CD4-positive, alpha-beta T cell treated with Interleukin-2 at 100 ng/mL for 4 hours (primary cell): ENCODE measurements at places on chromosomes 2 and 18.

DNA sequence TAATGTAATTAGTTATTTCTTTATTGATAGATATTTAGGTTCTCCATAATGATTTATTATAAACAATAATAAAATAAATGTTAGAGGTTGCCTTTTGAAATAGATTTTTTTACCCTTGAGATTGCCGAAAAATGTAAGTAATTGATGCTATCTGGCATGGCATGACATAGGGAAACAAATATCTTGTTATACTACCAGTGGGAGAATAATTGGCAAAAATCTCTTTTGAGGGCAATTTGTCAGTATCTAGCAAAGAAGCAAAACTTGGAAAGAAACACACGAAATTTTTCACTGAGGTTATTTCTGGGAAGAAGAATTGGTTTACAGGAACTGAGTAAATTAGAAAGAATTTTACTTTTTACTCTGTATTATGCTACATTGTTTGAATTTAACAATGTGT is 547.2 kb upstream of the SETBP1 start:
- no peak for DNase-seq

GRCh38 chr2:15527074-15527739 is 33.9 kb downstream of the NBAS start:
- no peak for DNase-seq

DNA sequence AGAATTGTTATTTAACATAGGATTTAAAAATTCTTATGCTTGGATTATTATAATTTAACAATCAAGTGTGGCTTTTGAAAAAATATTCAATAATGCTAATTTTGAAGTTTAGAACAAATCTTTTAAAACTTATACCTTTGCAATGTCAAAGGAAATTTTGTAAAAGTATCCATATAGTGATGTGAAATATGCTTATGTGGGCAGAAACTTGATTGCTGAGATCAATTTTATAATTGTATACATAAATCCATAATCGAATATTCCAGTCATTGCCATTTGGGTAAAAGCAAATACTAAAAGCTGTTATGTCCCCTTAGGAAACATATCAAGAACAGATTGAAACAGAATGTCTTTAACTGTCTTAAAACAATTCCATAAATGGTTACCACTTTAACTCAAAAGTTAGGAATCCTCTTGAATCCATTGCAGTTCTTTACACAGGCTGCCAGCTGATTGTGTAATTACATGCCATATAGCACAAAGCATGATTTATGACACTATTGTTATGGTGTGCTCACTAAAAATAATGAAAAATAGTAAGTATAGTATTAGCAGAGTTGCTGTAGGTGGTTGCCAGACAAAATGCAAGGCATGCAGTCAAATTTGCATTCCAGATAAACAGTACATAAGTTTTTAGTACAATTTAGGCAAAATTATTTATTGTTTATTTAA is 24.2 kb downstream of the PLCL1 start:
- DNase-seq: no peak

DNA sequence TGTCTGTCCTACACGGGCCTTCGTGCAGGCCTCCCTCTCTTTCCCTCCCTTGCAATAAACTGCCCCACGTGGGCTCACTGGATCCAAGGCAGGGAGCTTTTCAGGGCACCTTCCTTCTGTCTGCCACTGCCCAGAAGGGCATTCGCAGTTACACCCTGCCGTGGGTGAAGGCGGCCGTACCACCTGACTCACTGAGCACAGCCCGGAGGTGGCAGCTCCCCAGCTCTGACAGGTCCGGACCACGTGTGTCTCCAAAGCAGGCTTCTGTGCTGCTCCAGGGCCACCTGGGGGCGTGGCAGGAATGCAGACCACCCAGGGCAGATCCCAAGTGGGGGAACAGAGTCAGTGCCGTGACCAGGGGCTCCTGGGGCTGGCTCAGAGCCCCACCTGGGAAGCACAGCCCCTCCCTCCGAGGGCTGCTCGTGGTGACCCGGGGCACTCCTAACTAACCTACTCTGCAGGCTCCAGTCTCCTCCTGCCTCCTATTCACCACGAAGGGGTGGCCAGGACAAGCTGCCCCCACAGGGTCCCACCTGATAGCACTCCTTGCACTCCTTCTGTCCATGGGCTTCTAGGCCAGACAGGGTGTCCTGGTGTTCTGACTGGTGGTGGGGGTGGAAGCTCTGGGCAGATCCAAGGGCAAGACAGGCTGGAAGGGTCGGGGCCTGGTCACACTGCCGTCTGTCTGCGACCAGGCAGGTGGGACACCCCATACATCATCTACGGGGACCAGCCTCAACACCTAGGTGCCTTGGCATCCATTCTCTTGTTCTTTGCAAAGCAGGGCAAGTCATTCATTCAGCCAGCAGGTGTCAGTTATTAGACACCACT is 9.7 kb downstream of the SNED1 start:
- no peak for DNase-seq

DNA sequence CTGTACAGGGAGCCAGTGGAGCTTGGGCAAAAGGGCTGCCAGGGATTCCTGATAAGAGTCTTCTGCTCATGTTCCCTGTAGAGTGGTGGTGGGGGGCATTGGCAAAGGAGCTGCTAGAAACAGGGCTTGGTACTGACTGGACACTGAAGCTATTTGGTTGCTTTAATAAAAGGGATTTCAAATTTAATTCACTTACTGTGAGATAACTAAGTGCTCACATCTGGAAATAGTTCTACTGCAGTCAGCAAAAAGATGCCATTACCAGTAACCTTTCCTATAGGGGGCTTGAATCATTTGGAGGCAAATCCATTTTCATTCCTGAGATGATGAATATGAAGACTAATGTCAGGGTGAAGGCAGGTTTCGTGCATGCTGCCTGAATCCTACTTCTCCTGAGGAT is 94.3 kb upstream of the DOCK10 start:
- no peak for DNase-seq

DNA sequence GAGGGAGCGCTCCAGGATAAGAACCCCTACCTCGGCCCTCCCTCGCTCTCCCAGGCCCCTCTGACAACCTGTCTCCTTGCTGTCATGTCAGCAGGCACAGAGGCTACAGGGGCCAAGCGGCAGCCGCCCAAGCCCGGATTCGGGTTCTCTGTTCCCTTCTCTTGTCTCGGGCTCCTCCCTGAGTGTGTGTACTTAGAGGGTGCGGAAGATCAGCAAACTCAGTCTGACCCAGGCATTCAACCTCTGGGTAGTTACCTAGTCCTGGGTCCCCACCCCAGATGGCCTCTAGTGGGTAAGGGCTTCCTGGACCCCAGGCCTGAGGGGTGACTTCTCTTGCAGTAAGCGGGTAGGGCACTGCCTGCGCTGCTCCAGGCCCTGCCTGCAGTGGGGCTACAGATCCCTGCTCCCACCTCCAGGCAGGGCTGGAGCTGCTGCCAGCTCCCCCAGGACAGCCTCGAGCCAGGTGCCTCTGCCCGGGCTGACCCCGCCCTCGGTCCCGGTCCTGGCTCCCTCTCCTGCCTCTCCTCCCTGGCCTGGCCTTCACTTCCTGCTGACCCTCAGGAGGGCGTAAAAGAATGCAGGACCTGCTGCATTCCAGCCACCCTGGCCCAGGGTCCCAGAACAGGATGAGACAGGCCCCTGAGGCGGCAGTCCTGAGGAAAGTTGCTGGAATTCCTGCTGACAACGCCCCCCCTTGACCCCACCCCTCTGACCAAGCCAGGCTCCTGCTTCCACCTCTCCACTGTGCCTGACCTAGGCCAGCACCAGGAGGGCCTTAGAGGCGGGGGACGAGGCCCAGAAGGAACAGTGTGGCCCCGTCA is 22.0 kb downstream of the GPC1 start:
- no peak for DNase-seq

DNA sequence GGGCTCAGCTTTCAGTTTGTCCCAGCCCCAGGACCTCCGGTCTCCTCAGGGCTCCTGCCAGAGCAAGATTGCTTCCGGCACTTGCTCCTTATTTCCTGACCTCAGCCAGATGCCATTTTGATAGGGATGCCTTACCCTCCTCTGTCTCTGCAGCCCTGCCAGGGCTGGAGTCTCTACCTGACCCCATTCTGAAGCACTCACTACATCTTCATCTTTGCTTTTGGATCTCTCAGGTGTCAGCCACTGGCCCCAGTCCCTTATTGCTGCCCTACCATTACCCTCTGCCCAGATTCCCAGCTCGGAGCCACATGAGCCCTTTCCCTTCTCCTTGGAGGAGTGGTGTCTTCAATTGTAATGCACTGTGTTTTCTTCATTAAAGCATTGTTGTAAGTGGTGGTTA is 17.1 kb downstream of the OSBPL6 start:
- no peak for DNase-seq

- DNase-seq: no peak
These were observed 201.8 kb upstream of the ATP5MC3 start for GRCh38 chr2:175383286-175383685.

DNA sequence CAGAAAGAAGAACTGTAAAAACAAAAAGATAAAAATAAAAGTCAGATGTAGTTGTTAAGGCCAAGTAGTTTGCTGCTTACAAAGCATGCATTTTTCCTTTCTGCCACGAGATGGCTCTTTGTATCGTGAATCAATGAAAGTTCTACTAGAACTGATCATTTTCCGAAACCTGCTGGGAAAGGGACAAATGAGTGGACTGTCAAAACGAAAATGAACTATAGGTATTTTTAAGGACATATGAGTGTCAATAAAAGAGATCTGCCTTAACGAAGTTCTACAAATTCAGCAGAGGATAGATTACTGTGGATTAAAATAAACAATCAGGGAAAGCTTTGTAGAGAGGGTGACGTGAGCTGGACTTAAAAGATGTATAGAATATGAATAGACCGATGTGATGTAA is 15.0 kb upstream of the ELOA2 start:
- peak; percentile 14 for DNase-seq

GRCh38 chr2:172736424-172737174 is 954 bp downstream of the RAPGEF4 start:
- DNase-seq: no peak

DNA sequence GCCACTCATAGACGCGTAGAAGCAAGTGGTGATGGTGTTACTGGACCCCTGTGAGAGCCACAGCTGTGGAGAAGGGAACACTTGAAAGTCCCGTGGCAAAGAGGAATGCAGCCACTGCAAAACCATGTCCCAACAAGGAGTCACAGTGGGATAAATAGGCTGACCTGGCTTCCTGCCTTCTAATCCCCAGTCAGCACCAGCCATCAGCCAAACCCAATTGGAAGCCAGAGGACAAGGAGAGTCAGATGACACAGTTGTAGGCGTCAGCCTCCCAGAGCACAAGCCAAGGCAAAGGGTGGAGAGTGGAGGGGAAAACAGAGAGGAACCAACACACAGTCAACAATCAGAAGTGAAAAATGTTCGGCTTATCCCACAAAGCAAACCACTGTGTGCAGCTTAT is 5.5 kb upstream of the CYBRD1 start:
- no peak for DNase-seq

- no peak for DNase-seq
These were observed 11.6 kb upstream of the NAB1 start for GRCh38 chr2:190637281-190637734.

DNA sequence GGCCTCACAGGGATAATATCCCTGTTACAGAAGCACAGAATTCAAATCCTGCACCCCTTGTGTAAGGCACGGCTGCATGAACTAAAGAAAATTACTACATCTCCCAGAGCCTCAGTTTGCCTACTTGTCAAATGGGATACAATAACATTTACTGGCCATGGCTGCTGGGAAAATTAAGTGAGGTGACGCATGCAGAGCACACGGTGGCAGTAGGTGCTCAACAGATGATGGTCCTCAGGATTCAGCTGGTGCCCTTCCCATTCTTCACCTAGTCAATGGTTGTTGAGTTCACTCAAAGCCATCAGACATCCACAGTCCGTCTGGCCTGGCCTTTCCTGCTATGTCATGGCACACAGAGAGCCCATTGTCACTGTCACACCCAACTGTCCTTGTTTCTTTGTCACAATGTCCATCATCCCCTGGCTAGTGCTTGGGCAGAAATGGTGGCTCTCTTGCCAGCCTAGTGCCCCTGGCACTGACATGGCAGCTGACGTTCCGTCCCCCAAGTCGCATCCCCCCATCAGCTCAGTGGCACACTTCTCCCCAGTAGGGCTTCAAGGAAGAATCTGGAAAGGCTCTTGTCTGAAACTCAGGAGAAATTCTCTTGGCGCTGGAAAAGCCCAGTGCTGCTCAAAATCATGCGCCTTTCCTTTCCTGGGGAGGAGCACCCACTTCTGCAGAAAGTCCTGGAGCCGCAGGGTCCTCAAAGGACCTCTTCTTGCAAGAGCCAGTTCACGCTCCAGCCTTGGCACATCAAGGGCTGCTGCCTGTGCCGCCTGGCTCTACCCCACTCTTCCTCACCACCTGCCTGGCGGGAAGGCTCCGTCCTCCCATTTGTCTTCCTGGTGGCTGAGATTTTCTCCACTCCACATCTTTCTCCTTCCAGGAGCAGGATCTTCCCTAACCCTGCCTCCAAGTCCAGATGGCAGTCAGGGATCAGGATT is 55.9 kb upstream of the SLC66A3 start:
- DNase-seq: no peak

DNA sequence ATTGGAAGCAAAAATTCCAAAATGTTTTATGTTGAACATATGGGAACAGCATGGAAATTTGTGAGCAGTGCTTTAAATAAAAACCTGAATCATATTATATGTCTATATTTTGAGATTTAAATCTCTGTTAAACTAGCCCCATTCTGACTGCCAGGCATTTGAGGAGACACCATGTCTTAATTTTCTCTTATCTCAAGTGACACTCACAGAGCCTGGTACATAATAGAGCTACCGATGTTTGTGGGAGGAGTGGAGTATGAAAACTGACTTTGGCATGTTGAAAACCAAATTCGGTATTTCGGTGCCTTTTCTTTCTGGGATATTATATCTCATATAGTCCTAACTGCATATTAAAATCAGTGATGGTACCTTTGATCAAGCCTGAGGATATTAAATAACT is 124.1 kb downstream of the PTPRM start:
- no peak for DNase-seq

DNA sequence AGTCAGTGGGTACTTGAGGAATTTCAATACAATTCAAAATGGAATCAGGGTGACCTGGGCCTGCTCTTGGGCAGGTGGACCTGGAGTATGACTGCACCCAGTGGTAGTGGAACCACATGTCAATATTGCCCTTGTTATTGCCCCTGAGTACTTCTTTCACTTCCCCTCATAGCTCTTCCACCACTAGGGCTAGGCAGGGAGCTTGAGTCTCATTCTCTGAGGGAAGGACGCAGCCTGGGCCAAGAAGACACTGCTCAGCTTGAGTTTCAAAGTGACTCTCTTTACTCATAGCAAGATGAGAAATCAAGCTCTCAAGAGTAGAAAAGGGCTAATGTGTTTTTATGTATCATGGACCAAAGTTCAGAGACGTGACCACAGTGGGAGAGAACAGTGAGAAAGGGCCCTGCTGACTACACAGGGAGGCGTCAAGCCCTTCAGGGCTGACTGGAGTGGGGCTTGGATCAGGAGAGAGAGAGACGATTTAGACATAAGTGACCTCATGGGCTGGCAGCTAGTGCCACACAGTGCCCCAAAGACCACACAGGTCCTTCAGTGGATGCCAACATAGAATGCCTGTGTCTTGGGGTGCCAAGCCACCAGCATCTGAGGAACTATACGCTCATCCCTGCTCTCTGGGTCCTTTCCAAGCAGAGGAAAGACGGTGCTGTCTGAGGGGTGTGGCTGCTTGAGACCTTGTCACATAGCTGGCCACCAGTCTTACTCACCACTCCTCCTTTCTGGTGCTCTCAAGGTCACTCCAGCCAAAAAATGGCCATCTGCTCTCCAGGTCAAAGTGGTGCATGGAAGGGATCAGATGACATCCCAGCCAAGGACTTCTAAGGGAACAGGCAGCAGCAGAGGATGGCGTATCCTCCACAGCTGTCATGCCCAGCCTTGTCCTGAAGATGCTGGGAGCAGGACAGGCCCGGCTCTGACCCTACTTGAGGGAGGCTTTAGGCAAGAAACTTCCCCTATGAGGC is 13.0 kb downstream of the PTMA start:
- DNase-seq: no peak

GRCh38 chr2:237774811-237775553 is 23.6 kb upstream of the RBM44 start:
- peak; percentile 52 for DNase-seq
